Aorta (tissue), 5 donors: ENCODE measurements at places on chromosomes 12 and 14.

DNA sequence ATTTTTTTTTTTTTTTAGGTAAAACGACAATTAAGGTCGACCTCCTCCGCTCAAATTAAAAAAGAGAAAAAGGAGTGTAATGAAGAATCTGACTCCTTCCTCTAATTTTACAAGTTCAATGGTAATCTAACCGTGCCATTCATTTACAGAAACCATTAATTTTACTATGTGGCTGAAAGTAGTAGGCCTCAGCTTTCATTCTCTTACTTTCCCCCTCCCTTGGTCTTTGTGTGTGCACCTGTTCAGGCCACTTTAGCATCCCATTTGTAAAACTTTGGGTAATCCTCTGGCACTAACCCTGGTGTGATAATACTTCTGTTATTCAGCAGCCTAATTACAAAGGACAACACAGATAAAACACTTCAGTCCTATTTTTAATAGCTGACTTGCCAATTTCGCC is 128.1 kb downstream of the ASCL1 start:
- DNase-seq = no peak
- H3K4me3 ChIP-seq = no peak overlapping the region
- no peak overlapping the region for H3K27ac ChIP-seq
- H3K36me3 ChIP-seq = no peaks in the 10 kb centered on the region
- H3K4me1 ChIP-seq = no peaks in the 10 kb centered on the region
- no peaks in the 10 kb centered on the region for H3K27me3 ChIP-seq

- no peaks in the 10 kb centered on the region for H3K27me3 ChIP-seq
- no peaks in the 10 kb centered on the region for H3K36me3 ChIP-seq
- H3K27ac ChIP-seq = no peak overlapping the region
- DNase-seq = peak; percentile 54
- H3K4me3 ChIP-seq = no peak overlapping the region
- H3K4me1 ChIP-seq = no peaks in the 10 kb centered on the region
Observed at GRCh38 chr14:105139831-105140239, 28.7 kb downstream of the JAG2 start.

GRCh38 chr14:69662636-69663299 is 51.4 kb downstream of the SUSD6 start:
- H3K27me3 ChIP-seq = no peaks in the 10 kb centered on the region
- no peak for DNase-seq
- no peak overlapping the region for H3K27ac ChIP-seq
- H3K36me3 ChIP-seq = peaks cover 3% of the 10 kb centered on the region
- peaks cover 36% of the 10 kb centered on the region for H3K4me1 ChIP-seq
- H3K4me3 ChIP-seq = no peak overlapping the region

DNA sequence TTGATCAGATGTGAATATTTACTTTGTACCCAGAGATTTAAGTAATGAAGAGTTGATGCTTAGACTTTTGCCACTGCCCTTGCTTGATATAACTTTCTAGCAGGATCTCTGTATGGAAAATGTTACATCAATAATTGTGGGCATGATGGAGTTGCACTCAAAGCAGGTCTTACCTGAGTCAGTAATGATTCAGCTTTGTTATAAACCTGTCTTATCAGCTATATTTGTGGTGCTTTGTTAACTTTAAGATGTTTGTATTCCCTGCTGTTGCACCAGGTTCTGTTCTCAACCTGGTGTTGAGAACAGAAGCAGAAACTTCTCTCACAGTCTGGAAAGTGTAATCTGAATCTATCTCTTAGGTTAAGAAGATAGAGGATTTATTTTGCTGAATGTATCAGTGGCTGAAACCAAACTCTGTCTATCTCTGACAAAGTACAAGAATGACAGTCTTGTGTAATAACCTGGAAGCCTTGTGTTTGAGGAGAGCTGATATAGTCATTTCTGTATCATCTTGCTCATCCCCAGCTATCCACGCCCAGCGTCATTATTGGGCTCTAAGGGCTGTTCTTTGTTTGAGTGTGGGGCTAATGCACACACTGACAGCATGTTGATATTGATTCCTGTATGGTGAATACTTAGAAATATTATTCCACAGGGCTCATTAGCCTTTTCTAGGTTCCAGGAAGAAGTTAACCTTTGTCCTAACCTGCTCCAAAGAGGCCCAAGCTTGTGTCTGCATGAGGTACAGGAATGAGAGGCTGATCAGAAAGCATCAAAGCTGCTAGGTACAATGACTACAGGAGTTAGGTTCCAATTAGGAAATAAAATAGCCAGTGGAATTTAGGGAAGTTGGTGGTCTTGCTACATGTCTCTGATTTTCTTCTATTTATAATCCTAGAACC is 3.6 kb downstream of the AKAP6 start:
- no peaks in the 10 kb centered on the region for H3K4me1 ChIP-seq
- no peak for DNase-seq
- H3K27ac ChIP-seq = no peak overlapping the region
- H3K36me3 ChIP-seq = no peaks in the 10 kb centered on the region

DNA sequence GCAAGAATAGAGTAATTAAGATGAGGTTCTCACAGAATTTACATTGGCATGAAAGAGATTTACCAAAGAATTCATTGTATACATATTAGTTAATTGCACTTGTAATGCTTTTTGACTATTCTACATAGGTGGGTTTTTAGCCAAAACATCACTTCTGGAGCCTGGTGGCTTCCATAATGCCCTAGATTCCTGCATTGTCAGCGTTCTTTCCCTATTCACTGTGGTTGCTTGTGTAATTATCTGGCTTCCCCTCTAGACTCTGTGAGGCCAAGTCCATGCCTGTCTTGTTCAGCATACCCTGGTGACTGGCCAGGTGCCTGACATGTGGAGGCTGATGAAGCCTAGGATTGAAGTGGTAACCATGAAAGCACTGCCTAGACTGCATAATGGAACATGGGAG is 41.2 kb downstream of the TDP1 start:
- no peaks in the 10 kb centered on the region for H3K36me3 ChIP-seq
- H3K27ac ChIP-seq = no peak overlapping the region
- no peak for DNase-seq
- H3K4me1 ChIP-seq = no peaks in the 10 kb centered on the region
- no peaks in the 10 kb centered on the region for H3K27me3 ChIP-seq

DNA sequence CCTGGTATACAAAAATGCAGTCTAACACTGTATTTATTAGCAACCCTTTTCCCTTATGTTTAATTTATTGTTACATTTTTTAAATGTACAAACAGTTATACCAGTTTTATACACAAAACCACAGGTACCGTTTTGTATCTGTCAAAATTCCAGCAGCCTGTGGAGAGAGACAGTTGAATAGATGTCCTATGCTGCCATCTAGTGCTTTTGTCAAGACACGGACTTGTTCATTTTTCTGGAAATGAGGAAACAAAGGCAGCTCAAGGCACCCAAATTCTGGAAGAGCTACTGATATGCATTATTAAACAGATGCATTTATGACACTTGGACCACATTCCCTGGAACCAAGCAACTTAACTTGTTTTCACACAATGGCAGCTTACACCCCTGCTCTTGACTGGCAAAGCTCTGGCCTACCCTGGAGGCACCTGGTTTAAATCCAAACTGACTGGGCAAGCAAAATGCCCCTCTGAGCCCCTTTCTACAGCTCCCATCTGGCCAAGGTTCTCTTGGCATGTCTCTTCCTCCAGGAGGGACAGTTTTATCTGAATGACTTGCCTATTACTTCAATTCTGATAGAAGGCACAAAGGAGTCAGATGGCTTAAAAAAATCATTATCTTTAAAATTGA is 286.9 kb upstream of the PRKD1 start:
- DNase-seq = no peak
- H3K36me3 ChIP-seq = no peaks in the 10 kb centered on the region
- no peak overlapping the region for H3K27ac ChIP-seq
- no peak overlapping the region for H3K4me3 ChIP-seq
- no peaks in the 10 kb centered on the region for H3K27me3 ChIP-seq
- H3K4me1 ChIP-seq = no peaks in the 10 kb centered on the region

- no peak overlapping the region for H3K4me3 ChIP-seq
- H3K36me3 ChIP-seq = no peaks in the 10 kb centered on the region
- H3K27me3 ChIP-seq = no peaks in the 10 kb centered on the region
Observed at GRCh38 chr14:46377305-46377704, 274.3 kb downstream of the RPL10L start.

DNA sequence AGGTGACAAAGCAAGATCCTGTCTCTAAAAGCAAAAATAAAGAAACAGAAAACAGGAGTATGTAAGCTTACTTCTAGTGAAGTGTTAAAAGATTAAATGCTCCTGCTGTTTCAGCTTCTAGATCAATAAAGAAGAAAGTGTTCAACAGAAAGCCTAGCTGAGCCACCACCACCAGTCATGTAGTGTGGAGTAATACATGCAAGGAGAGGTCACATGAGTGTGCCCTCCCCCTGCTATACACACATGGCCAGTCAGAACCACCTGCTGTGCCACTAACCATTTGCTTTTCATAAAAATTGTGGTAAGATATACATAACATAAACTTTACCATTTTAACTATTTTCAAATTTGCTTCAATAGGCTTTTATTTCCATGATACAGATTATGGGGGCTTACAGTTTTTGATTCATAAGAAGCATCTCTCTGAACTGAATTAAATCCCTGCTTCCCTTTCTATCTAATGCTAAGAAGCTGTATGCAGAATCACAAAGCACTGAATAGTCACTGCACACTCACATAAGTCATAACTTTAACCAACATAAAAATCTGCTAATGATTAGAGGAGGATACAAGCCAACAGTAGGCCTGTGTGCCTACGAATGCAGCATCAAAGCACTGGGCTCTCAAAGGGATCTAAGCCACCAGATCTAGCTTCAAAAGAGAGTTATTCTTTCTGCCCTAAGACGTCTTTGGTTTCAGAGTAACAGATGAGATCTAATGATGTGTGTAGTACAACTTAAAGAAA is 515.5 kb downstream of the C12orf50 start:
- no peak for DNase-seq
- no peaks in the 10 kb centered on the region for H3K27me3 ChIP-seq
- H3K4me3 ChIP-seq = no peak overlapping the region
- H3K4me1 ChIP-seq = no peaks in the 10 kb centered on the region
- H3K27ac ChIP-seq = no peak overlapping the region

- H3K4me1 ChIP-seq = no peaks in the 10 kb centered on the region
- DNase-seq = no peak
- H3K36me3 ChIP-seq = no peaks in the 10 kb centered on the region
- no peak overlapping the region for H3K27ac ChIP-seq
- H3K4me3 ChIP-seq = no peak overlapping the region
Observed at GRCh38 chr14:100147691-100148464, 11.6 kb downstream of the DEGS2 start.

DNA sequence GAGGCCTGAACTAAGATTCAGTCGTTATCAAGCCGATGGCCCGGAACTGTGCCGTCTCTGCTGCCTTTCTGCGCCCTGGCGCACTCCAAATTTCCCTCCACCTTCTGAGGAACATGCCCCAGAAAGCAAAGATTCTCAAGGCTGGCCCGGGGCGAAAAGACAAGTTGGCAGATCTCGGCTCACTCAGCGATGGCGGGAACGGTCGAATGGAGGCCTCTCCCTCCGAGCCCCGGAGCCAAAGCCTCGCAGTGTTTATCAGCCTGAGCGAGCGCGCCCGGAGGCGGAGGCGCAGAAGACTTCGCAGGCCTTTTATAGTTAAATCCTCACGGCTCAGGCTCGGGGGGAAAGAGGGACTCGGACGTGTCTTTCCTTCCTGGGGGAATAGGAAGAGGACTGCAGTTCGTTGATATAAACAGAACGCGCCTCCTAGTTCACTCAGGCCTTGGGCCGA is 5.6 kb downstream of the TBX5 start:
- H3K4me1 ChIP-seq = no peaks in the 10 kb centered on the region
- no peak overlapping the region for H3K27ac ChIP-seq
- H3K36me3 ChIP-seq = no peaks in the 10 kb centered on the region
- DNase-seq = no peak
- H3K27me3 ChIP-seq = peaks cover 2% of the 10 kb centered on the region

DNA sequence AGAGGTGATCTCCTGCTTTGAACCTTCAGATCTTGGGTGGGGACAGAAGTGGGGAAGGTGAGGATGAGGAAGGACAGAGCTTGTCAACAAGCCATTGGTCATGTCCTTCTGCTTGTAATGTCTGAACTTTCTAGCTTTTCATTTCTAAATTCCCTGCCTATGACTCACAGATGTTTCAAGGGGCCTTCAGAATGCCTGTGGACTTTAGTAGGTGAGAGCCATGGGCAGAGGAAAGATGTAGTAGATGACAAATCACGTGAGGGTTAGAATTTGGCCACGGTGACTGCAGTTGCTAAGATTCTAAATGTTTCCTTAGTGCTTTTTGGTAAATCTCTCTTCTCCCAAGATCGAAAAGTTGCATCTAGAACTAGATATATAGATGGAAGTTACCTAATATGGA is 18.7 kb upstream of the CREBL2 start:
- H3K4me3 ChIP-seq = no peak overlapping the region
- no peaks in the 10 kb centered on the region for H3K36me3 ChIP-seq
- H3K27me3 ChIP-seq = no peaks in the 10 kb centered on the region
- no peaks in the 10 kb centered on the region for H3K4me1 ChIP-seq
- DNase-seq = no peak
- no peak overlapping the region for H3K27ac ChIP-seq

DNA sequence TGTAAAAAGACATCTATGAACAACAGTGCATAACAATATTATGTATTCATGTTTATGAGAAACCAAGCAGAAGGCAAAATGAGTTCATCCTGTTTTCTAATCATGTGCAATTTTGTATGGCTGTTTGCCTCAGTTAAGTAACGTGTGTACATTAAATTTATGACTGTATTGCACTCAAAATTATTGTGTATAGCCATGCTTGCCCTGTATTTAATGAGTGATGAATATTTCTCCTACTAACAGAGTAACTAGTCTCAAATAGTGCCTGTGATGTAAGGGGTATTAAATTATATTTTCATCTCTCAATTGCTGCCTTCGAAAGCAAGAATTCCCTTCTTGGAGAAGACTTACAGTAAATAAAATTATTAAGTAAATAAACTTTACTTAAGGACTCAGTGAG is 154.2 kb downstream of the NOVA1 start:
- no peak overlapping the region for H3K4me3 ChIP-seq
- H3K36me3 ChIP-seq = no peaks in the 10 kb centered on the region
- no peaks in the 10 kb centered on the region for H3K27me3 ChIP-seq
- H3K4me1 ChIP-seq = no peaks in the 10 kb centered on the region
- H3K27ac ChIP-seq = no peak overlapping the region

DNA sequence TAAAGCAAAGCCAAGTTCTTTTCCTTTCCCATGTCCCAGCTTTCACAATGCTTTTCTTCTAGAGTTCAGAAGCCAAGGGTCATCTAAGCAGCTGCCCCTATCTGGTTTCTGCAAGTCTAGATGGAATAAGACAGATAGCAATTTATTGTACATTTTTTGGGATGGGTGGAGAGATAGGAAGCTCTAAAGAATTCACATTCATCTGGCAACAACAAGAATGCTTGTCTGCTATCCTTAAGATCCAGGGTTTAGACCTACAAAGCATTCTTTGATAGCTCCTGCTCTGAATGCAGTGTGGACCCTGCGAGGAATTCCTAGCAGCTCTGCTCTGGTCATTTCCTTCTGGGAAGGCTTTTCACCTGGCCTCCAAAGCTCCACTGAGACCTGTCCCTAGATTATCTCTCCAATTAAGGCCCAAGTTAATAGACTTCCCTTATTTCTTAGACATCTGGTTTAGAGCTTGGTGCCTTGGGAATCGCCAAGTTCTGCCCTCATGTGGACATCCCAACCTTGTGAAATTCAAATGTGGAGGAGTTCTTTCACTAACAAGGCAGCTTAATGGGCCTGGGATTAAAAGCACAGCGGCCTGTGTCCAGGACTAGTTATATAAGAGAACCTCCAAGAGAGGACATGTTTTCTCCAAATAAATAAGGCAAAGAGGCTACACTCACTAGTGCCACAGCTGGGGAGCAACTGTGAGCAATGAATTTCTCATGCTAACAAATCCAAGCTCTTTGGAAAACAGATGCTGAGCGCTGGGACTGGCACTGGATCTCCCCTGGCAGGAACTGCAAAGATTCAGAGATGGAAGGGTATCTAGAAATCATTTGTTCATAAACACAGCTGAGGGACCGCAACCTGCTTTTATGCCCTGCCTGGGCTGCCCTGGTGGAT is 384.5 kb upstream of the DDHD1 start:
- H3K4me1 ChIP-seq = no peaks in the 10 kb centered on the region
- no peaks in the 10 kb centered on the region for H3K27me3 ChIP-seq
- H3K4me3 ChIP-seq = no peak overlapping the region
- no peak overlapping the region for H3K27ac ChIP-seq
